ENCODE measurements at places on chromosomes 12 and 14.

- no peak for DNase-seq
These were observed 252.2 kb upstream of the ATP2B1 start for GRCh38 chr12:89960607-89961394.

DNA sequence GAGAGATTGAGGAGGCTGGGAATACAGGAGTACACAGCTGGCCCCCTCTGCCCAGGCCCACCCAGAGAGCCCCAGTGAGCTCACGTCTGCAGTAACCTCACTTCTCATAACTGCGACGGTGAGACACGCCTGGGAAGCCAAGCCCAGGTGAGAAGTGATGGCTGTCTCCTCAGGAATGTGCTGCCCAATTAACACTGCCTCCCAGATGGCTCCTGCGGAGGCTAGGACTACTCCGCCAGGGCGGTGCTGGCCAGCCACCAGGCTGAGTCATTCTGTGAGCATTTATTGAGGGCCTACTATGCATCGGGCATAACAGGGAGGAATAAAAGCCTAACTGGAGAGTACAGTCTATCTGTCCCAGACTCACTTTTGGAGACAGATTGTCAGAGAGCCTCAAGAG is 9.3 kb upstream of the TMEM106C start:
- no peak for DNase-seq

GRCh38 chr14:37497422-37497821 is 97.6 kb downstream of the FOXA1 start:
- DNase-seq, result no peak

DNA sequence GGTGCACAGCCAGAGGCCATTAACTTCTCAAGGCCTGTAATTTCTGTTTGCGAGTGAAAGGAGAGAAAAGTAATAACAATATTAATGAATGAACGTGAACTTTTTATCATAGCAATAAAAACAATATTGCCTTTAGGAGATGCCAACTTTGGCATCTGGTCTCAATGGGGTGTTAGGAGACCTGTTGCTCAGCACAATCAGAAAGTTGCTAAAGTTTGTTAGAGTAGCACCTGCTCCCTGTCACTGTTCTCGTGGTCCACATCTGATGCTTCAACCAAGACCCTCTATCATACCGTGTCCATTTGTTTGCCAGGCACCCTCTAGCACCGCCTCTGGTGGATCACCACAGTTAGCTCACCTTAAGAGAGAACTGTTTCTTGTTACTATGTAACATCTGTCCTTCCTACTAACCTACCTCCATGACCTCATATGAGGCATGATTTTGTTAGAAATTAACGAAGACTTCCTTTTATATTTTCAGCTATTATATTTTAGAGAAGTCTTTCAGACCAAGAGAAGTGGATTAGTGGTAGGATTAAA is 12.5 kb upstream of the CLEC4E start:
- DNase-seq, result no peak

DNA sequence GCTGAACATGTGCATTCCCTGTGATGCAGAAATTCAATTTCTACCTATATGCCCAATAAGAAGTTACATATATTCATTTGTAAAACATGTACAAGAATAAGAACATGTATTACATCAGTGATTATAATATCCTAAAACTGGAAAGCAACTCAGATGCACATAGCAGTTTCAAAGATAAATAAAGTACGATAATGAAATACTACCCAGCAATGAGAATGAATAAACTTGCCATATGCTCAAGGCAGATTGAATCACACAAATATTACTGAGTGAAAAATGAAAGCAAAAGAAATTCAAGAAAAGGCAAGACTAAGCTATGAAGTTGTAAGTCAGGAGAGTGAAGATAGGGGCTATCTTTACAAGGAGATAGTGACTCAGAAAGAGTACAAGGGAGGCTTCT is 345.3 kb upstream of the OR4E1 start:
- DNase-seq, result no peak

GRCh38 chr14:88681755-88682494 is 110.8 kb downstream of the EML5 start:
- DNase-seq, result no peak

DNA sequence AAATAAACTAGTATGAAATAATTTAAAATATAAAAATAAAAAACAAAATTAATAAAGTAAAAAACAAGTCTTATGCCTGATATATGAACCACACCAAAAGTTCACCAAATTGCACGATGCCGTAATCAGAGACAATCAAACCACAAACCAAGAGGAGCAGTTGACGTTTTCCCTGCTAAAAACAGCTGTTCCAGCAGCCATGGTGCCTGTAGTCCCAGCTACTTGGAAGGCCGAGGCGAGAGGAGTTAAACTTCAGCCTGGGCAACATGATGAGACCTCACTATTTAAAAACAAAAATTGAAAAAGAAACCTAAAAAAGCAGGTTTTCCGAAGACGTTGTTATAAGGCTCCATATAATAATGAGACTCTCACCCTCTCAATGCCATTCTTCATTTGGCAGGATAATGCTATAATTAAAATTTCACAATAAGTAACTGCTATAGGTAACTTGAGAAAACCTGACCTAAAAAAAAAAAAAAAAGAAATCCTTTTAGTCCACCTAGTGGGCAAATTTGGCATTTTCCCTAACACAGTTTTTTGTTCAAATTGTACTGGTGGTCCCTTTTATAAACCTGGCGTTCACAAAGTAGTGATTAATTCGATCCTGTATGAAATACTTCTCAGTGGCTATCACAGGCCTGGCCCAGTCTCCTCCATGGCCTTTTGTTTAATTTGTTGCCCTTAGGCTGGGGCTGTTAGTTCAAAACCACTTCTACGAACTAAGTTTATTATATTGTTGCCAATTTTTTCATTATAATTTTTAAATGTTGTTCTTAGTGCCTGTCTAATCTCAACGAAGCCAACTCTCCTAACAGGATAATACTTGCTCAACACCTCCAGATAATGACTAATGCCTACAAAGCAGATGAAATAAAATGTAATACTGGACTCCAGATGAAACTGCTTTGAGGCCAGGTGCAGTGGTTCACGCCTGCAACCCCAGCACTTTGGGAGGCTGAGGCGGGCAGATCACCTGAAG is 62.1 kb downstream of the TNFAIP2 start:
- DNase-seq, result no peak

DNA sequence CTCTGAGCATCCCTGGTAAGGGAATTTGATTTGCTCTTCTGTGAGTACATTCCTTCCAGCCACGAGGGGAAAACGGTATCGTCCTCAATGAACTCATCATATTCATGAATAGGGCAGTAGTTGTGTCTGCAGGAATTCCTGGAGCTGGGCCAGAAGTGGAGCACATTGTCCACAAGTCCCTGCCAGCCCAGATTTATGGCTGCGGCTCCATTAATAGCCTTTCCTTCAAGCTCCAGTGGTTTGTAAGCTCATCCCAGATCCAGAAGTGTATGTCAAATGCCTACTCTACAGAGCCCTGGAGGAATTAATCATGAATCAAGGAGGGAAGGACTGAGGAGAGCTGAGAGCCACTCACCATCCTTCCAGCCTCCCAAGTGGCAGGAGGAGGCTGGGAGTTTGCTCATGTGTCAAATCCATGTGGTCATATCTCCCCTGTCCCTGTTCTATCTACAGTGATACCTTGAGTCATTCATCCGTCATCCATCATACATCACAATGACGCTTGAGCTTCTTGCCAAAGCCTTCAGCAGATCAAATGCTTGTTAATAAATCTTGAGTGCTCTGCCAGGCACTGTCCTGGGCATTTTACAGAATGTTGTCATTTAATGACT is 65.5 kb downstream of the SVOP start:
- no peak for DNase-seq

GRCh38 chr12:16606201-16606849 is 363 bp upstream of the LMO3 start:
- DNase-seq, result no peak

DNA sequence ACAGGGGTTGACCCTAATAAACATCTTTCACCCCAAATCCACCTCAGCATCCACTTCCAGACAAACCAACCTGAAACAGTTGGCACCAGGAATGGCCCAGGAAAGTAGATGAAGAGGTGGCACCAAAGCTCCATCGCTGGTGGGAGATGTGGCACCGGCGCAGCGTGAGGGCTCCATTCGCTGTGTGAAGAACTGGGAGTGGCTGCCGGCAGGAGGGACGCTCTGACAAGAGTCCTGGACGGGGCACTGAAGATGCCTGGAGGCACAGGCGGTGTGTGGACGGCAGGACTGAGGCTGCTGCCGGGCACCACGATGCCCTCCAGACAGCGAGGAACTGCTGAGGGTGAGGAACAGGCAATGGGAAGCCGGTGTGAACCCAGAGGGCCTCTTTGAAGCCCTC is 29.3 kb downstream of the DIO3 start:
- no peak for DNase-seq

- DNase-seq, result no peak
These were observed 12.8 kb downstream of the KRT80 start for GRCh38 chr12:52178984-52179383.

DNA sequence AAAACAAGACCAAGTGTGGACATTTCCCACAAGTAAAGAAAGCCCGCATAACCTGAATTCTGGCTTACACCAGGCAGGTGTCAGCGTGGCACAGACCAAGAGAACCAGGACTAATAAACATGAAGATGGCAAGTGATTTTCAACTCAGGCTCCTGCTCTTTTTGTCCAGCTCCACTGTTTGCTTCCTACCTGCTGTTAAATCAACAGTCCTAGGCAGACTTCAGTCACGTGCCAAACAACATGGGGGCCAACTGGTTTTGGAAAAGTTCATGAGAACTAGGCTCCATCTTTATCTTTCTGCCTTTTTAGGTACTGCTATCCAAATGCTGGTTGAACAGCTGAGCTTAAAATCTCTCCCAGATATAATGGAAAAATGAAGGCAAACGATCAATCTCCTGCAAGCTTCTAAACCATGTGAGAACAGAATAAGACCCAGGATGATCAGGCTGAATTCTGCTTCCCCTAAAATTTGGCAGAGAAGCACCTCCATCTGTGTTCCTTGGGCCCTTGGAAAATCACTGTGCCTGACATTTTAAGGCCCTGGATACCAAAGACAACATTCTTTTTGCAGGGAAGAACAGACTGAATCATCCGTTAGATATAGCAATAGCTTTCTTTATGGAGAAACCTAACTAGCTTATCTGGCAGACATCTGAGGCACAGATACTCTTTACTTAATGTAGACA is 215.6 kb upstream of the USP15 start:
- DNase-seq, result no peak

- no peak for DNase-seq
These were observed 331.8 kb downstream of the TMEM132D start for GRCh38 chr12:129571901-129572494.

GRCh38 chr12:10163084-10163483 is 8.8 kb downstream of the OLR1 start:
- no peak for DNase-seq

- DNase-seq, result no peak
These were observed 658.5 kb upstream of the MGAT4C start for GRCh38 chr12:86914721-86915120.

- DNase-seq, result no peak
These were observed 24.6 kb downstream of the TPCN1 start for GRCh38 chr12:113245695-113246477.

DNA sequence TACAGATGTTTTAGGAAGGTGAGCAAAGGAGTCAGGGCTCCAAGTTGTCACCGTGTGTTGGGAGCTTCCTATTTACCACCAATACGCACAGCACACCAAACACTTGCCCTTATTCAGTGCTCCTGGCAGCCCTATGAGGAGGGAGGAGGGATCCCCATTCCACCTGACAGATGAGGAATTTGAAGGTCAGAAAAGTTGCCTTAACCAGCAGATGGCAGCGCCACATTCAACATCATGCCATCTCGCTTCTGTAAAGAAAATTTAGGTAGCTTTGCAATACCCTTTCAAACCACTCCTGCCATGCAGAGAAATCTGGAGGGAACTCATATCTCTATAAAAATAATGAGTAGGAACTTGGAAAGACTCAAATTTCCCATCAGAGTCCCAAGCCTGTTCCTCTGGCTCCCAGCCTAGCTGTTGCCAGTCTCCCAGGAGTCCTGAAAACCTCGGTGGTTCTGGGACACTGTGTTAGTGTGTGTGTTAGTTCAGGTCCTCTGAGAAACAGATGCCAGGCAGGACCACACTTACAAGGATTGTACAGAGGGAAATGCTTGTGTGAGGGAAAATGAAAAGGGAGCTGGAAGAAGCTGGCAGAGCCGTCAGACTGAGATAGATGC is 410.5 kb downstream of the MED13L start:
- DNase-seq, result no peak

DNA sequence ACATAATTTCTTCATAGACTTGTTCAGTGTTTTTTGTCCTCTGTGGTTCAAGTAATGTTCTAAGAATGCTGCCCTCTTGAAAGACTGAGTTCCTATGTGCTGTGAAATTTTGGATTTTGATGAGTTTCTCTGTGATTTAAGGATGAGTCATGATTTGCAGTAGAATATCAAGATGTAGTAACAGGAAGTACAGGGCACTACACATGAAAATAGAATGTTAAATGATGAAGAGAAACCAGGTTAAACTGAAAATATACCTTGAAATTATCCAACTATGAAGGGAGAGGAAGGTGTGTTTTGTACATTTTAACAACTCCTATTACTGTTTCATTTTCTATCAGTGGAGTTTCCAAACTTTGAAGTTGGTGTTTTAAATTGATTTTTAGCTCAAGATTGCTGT is 4.8 kb downstream of the ELK3 start:
- no peak for DNase-seq

GRCh38 chr12:56914724-56915123 is 19.5 kb downstream of the SDR9C7 start:
- DNase-seq, result no peak

DNA sequence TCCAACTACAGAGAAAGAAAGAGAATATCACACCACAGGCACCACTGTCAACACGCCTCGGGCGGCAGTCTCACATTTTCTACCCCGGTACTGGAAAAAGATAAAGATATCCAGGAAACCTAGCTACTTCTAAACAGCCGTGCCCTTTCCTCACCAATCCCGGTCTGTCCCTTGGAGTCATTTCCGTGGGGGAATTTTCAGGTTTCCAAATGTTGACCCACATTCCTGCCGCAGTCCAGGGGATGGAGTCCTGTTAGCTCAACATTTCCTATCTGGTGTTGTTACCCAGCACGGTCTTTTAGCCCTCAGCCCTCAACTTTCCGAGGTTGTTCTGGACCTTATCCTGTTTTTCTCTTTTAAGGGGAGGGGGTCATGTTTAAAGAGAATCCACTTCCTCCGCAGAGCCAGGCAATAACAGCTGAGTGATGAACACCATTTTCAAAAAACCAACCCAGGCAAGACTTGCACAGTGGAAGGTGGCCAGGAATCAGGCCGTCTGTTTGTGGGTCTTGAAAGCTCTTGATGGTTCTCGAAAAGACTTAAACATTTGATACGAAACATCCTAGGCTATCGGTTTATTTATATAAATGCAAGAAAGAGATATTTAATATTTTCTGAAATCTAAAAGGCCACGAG is 4.6 kb downstream of the SSH1 start:
- DNase-seq, result no peak

DNA sequence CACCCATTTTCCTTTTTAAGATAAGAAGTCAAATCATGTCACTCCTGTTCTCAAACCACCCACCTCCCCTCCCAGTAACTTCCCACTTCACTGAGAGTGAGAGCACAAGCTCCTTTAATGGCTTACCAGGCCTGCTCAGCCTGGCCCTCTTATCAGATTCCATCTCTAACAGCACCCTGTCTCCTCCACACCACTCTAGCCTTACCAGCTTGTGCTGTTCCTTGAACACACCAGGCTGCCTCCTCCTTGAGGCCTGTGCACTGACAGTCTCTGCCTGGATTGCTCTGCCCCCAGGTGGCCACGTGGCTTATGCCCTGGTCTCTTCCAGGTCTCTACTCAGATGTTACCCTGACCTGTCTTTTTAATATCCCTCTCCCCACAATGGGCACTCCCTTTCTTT is 40.1 kb upstream of the EVL start:
- peak; percentile 3 for DNase-seq

Data from stimulated activated CD4-positive, alpha-beta T cell treated with anti-CD3 and anti-CD28 coated beads, Interleukin-15, amount 100 ng/mL, for 48 hours (primary cell).